ENCODE measurements at places on chromosomes 13 and 19. TPM values are rescaled to one million over a fixed set of nuclear protein-coding genes. Genes with fewer than 3 reads are reported as not detected.

DNA sequence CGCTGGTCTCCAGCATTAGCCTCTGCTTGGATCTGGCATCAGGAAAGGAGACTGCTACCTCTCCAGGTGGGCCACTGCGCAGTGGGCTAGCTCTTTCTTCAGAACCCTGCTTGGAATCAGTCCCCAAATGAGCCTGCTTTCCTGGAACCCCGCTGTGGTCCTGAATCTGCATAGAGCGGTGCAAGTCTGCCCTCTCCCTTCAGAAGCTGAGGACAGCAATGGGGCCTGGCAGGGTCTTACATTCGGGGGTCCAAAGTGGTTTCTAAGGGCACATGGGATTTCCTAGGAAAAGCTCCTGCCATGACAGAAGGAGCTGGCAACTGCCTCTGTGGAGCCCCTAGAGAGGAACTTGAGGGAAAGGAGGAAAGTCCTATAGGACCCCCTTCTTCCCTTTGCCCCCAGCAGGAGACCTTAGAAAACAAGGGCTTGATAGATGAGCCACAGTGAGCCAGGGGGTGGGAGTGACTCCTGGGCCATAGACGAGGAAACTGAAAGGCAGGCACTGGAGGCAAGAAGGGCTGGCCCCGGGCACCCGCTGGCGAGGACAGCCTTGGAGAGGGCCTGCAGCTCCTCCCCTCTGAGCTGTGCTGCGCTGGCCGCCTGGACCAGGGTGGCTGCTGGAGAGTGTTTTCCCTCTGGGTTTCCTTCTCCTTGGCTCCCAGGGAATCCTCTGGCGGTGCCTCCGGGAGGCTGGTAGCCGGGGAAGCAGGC is 1.4 kb upstream of the VSTM2B start:
- no peak for DNase-seq

- DNase-seq, result no peak
Observed at GRCh38 chr13:39526499-39526898, 76.5 kb downstream of the LHFPL6 start.

- DNase-seq, result no peak
Observed at GRCh38 chr13:84569366-84569765, 687.1 kb upstream of the SLITRK1 start.

GRCh38 chr13:83423861-83424260 is 458.4 kb downstream of the SLITRK1 start:
- DNase-seq, result no peak

Gene ERVK3-1
- 19.4 TPM for total RNA-seq

Gene KCNN4
- not detected for total RNA-seq
